Fibroblast of lung (primary cell): ENCODE measurements at places on chromosomes 16 and 17.

- H3K27me3 ChIP-seq: peaks cover 17% of the 10 kb centered on the region
- H3K4me1 ChIP-seq: no peaks in the 10 kb centered on the region
- no peaks in the 10 kb centered on the region for H3K36me3 ChIP-seq
- no peak overlapping the region for H3K27ac ChIP-seq
- no peak overlapping the region for H3K4me3 ChIP-seq
- DNase-seq: no peak
Observed at GRCh38 chr17:43857957-43858600, 11.1 kb downstream of the CD300LG start.

DNA sequence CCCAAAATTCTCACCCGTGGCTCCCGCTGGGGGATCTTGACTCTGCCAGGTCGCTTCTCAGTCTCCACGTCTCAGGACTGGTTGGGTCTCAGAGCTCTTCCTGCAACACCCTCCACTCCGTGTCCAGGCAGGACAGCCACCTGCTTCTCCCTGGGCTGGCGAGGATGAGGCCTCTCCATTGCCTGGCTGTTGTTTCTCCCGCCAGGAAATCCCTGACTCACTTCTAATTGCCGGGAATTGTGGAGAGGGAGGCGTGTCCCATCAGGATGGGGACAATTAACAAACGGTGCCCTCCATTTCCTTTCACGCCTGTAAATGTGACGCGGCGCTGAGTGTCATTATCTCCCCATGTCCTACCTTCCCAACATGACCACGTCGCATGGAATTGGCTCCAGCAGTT lies 204.5 kb downstream of the RBFOX3 start:
- H3K4me3 ChIP-seq: no peak overlapping the region
- H3K27ac ChIP-seq: no peak overlapping the region
- peaks cover 3% of the 10 kb centered on the region for H3K27me3 ChIP-seq
- H3K4me1 ChIP-seq: no peaks in the 10 kb centered on the region
- H3K36me3 ChIP-seq: no peaks in the 10 kb centered on the region
- DNase-seq: no peak

DNA sequence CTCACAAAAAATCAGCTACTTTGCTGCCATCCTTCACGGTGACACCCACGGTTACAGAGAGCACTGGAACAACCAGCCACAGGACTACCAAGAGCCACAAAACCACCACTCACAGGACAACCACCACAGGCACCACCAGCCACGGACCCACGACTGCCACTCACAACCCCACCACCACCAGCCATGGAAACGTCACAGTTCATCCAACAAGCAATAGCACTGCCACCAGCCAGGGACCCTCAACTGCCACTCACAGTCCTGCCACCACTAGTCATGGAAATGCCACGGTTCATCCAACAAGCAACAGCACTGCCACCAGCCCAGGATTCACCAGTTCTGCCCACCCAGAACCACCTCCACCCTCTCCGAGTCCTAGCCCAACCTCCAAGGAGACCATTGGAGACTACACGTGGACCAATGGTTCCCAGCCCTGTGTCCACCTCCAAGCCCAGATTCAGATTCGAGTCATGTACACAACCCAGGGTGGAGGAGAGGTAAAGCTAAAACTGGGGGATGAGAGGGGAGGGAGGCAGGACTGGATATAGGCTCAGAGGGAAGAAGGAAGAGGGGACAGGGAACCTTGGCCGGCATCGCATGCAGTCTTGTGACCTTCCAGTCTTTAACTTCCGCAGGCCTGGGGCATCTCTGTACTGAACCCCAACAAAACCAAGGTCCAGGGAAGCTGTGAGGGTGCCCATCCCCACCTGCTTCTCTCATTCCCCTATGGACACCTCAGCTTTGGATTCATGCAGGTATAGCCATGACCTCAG lies 581 bp downstream of the CD68 start:
- H3K36me3 ChIP-seq: peaks cover 37% of the 10 kb centered on the region
- no peaks in the 10 kb centered on the region for H3K27me3 ChIP-seq
- no peak for DNase-seq
- no peak overlapping the region for H3K4me3 ChIP-seq

DNA sequence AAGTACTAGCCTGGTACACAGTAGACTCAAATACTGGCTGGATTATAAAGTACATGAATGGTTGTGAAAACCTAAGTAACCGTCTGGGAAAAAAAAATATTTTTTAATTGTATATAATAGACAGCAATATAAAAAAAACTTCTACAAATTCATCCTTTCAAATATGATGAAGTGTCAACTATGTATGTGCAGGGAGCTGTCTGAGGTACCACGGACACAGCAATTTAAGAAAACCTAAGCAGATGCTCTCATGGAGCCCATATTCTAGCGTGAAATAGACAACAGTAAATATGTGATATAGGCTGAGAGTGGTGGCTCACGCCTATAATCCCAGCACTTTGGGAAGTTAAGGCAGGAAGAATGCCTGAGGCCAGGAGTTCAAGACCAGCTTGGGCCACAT lies 104.6 kb downstream of the TTC19 start:
- DNase-seq: no peak
- H3K4me1 ChIP-seq: peaks cover 4% of the 10 kb centered on the region

GRCh38 chr17:5830921-5831320 lies 239.3 kb upstream of the WSCD1 start:
- H3K4me1 ChIP-seq: peaks cover 4% of the 10 kb centered on the region
- H3K27ac ChIP-seq: no peak overlapping the region

- no peaks in the 10 kb centered on the region for H3K36me3 ChIP-seq
- peaks cover 11% of the 10 kb centered on the region for H3K4me1 ChIP-seq
- peak; percentile 44 for DNase-seq
- no peaks in the 10 kb centered on the region for H3K27me3 ChIP-seq
- peak overlapping the region; percentile 83 for H3K4me3 ChIP-seq
Observed at GRCh38 chr17:38798614-38799500, 499 bp downstream of the PIP4K2B start.

GRCh38 chr17:41915566-41915965 lies 3.2 kb downstream of the ACLY start:
- H3K36me3 ChIP-seq: peaks cover 20% of the 10 kb centered on the region
- H3K27me3 ChIP-seq: no peaks in the 10 kb centered on the region
- no peak overlapping the region for H3K4me3 ChIP-seq
- no peak overlapping the region for H3K27ac ChIP-seq
- peaks cover 42% of the 10 kb centered on the region for H3K4me1 ChIP-seq

DNA sequence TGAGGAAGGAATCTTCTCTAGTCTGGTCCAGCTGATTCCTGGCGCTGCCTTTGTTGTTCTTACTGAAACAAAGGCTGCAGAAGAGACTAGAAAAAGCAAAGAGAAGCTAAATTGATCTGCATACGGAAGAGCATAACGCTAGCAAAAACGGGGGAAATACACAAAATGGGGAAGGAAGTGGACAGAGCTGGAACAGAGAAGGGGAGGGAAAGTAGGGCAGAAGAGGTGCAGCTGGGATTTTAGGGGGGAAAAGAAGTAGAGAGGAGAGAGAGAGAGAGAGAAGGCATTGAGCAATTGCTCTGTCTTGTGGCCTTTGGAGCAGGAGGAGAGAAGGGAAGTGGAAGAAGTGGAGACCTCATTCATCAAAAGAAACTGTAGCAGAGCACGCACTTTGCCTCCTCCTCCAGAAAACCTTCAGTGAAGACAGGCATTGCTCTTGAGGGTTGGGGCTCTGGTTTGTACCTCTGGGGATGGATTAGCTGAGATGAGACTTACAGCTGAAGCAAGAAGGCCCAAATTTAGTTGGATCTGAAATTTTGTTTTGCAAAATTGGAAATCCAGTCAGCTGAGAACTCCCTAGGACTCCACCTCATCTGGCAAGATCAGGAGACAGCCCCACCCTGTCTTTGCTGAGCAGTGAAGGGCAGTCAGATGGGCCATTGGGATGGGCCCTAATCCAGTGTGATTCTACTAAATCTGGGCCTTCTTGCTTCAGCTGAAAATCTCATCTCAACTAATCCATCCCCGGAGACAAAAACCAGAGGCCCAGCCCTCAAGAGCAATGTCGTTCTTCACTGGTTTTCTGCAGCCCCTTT lies 55.8 kb downstream of the CDRT4 start:
- H3K27ac ChIP-seq: no peak overlapping the region
- no peaks in the 10 kb centered on the region for H3K27me3 ChIP-seq
- no peak overlapping the region for H3K4me3 ChIP-seq
- DNase-seq: peak; percentile 42
- H3K4me1 ChIP-seq: peaks cover 15% of the 10 kb centered on the region

GRCh38 chr16:55690841-55691240 lies 35.1 kb downstream of the SLC6A2 start:
- H3K4me1 ChIP-seq: no peaks in the 10 kb centered on the region
- H3K4me3 ChIP-seq: no peak overlapping the region
- H3K27me3 ChIP-seq: no peaks in the 10 kb centered on the region
- DNase-seq: no peak
- no peaks in the 10 kb centered on the region for H3K36me3 ChIP-seq
- no peak overlapping the region for H3K27ac ChIP-seq

- peak; percentile 75 for DNase-seq
- no peak overlapping the region for H3K4me3 ChIP-seq
- H3K27ac ChIP-seq: no peak overlapping the region
- peaks cover 22% of the 10 kb centered on the region for H3K4me1 ChIP-seq
Observed at GRCh38 chr17:77363821-77364361, 223.1 kb downstream of the SEC14L1 start.

GRCh38 chr17:80529104-80529903 lies 15.3 kb upstream of the RPTOR start:
- H3K27me3 ChIP-seq: no peaks in the 10 kb centered on the region
- H3K4me1 ChIP-seq: no peaks in the 10 kb centered on the region
- peak overlapping the region; percentile 3 for H3K4me3 ChIP-seq

DNA sequence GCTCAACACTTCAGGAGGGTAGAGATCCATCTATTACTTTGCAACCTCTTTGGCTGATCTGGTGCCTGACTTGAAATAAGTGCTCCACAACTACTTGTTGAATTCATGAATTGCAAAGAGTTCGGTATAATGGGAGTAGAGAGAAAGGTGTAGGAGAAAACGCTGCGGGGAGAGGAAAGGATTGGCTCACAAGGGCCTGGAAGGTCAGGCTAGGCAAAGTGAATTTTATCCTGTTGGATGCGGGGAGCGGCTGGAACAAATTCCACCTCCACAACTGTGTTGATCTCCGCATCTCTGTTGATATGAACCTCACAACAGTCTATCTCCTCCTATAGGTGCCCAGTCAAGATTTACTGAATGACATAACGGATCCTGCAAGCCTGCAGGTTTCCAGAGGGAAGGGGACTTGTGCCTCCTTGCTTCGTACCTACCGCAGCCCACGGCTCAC lies 684 bp downstream of the SLX4 start:
- H3K4me1 ChIP-seq: no peaks in the 10 kb centered on the region
- no peaks in the 10 kb centered on the region for H3K36me3 ChIP-seq
- peak overlapping the region; percentile 70 for H3K4me3 ChIP-seq
- DNase-seq: peak; percentile 17
- H3K27me3 ChIP-seq: no peaks in the 10 kb centered on the region

DNA sequence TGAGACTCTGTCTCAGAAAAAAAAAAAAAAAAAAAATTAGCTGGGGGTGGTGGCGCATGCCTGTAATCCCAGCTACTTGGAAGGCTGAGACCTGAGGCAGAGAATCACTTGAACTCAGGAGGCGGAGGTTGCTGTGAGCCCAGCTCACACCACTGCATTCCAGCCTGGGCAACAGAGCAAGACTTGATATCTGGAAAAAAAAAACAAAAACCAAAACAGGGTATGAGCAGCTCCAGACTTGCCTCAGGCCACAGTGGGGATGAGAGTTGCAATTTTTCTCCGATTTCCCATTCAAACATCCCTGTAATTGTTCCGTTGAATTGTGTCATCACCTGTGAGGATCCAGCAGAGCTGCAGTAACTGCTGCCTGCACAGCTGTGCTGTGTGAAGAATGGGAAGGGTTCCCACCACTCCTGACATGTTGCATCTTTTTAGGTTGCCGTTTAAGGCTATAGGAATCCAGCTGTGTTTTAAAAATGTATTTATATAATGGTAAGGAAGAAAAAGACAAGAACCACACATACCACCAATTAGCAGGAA lies 150.0 kb downstream of the VPS53 start:
- no peak overlapping the region for H3K4me3 ChIP-seq
- H3K27ac ChIP-seq: no peak overlapping the region
- no peaks in the 10 kb centered on the region for H3K27me3 ChIP-seq
- peaks cover 6% of the 10 kb centered on the region for H3K36me3 ChIP-seq
- peaks cover 12% of the 10 kb centered on the region for H3K4me1 ChIP-seq
- DNase-seq: no peak

DNA sequence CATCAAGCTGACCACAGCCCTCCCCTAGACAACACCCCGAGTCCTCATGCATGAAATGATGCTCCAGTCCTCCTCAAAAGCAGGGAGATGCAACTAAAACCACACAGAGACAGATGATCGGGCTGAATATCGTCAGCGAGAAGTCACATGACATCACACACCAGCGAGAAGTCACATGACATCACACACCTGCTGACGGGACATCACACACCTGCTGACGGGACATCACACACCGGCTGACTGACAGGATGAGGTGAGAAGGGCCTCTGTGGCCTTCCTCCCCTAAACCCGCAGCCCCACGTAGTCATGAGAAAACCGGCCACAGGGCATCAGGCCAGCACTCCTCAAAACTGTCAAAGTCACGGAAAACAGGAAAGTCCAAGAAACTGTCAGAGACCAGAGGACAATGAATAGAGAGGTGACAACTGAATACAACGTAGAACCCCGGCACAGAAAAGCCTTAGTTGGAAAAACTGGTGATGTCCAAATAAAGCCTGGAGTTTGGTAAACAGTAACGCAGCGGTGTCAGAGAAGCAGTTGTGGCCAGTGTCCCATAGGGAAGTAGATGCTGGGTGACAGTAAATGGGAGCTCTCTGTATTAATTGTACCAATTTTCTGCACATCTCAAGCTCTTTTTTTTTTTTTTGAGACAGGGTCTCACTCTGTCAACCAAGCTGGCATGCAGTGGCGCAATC lies 14.3 kb downstream of the LITAF start:
- H3K4me1 ChIP-seq: peaks cover 2% of the 10 kb centered on the region
- no peak for DNase-seq
- H3K27me3 ChIP-seq: no peaks in the 10 kb centered on the region

DNA sequence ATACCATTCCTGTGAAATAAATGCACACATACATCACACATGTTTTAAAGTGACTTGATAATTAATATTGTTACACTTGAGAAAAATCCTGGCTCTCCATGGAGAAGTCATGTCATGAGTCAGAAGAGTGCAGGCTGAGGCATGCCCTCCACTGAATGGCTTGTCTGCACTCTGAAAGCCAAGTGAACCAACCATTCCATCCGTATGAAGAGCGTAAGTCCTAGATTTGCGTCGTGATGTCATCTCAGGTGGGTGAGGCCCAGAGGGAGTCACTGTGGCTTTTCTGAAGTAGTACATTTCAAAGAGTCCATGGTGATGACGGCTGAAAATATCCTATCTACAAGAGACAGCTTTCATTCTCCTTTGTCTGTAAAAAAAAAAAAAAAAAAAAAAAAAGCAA lies 83.5 kb upstream of the IRX5 start:
- no peak overlapping the region for H3K27ac ChIP-seq
- H3K4me3 ChIP-seq: no peak overlapping the region
- H3K36me3 ChIP-seq: no peaks in the 10 kb centered on the region
- no peaks in the 10 kb centered on the region for H3K27me3 ChIP-seq

DNA sequence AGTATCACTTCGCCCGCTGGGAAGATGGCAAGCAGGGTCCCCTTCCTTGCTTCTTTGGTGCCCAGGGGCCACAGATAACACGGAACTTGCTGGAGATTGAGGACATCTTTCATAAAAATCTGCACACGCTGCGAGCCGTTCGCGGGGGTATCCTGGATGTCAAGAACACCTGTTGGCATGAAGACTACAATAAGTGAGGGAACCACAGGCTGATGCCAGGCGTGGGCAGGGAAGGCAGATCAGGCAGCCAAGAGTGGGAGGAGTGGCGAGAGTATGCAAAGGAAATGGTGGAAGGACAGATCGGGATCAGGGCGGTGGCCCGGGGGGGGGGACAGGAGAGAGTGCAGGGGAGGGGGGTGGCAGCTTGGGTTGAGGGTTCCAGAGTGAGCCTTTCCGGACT lies 22.2 kb downstream of the DNAH2 start:
- no peak overlapping the region for H3K4me3 ChIP-seq
- H3K36me3 ChIP-seq: no peaks in the 10 kb centered on the region
- DNase-seq: no peak
- peaks cover 32% of the 10 kb centered on the region for H3K27me3 ChIP-seq
- H3K4me1 ChIP-seq: no peaks in the 10 kb centered on the region
- H3K27ac ChIP-seq: no peak overlapping the region
